ENCODE measurements at places on chromosomes 11 and 22. TPM values are rescaled to one million over a fixed set of nuclear protein-coding genes. Genes with fewer than 3 reads are reported as not detected.

CRYBB3 gene
- not detected for total RNA-seq

FBLN1 gene
- not detected for total RNA-seq

SPCS2 gene
- total RNA-seq, result 98.5 TPM

OR51B4 gene
- not detected for total RNA-seq

GP1BB gene
- total RNA-seq, result 0.27 TPM

MISFA gene
- 1.2 TPM for total RNA-seq

GUCY1A2 gene
- total RNA-seq, result not detected

OR52N4 gene
- 2.1 TPM for total RNA-seq

SEZ6L gene
- not detected for total RNA-seq

SLC1A2 gene
- not detected for total RNA-seq

CD6 gene
- total RNA-seq, result 9.3 TPM
